Progenitor cell of endocrine pancreas (in vitro differentiated cells): ENCODE measurements at places on chromosomes 3 and 15. TPM values are rescaled to one million over a fixed set of nuclear protein-coding genes. Genes with fewer than 3 reads are reported as not detected.

SMAD6 gene
- total RNA-seq: 35.5 and 38.9 TPM in 2 replicates

THPO gene
- total RNA-seq: 6.2 and 7.1 TPM in 2 replicates

KCNH8 gene
- 9.8 and 10.0 TPM in 2 replicates for total RNA-seq

ACAD11 gene
- 14.2 and 14.8 TPM in 2 replicates for total RNA-seq

DGKG gene
- 0.17 and 0.44 TPM in 2 replicates for total RNA-seq

AMT gene
- 29.8 and 32.8 TPM in 2 replicates for total RNA-seq

GNAI2 gene
- total RNA-seq: 158 and 171 TPM in 2 replicates

ZBTB11 gene
- total RNA-seq: 17.8 and 18.8 TPM in 2 replicates

ERICH6 gene
- 0.49 TPM in 1 of 2 replicates, not detected in the other for total RNA-seq

HGD gene
- total RNA-seq: 11.9 and 27.8 TPM in 2 replicates

PLCB2 gene
- 2.5 and 2.8 TPM in 2 replicates for total RNA-seq

LDHAL6B gene
- not detected in 2 replicates for total RNA-seq

SAMD7 gene
- not detected in 2 replicates for total RNA-seq

SNTN gene
- total RNA-seq: 0.26 TPM in 1 of 2 replicates, not detected in the other

- no peak overlapping the region for H3K4me3 ChIP-seq
- H3K27ac ChIP-seq: peak overlapping the region; percentile 21
These were observed 193.3 kb upstream of the CTDSPL start for GRCh38 chr3:37668431-37668817.

- peaks cover under 1% of the 10 kb centered on the region for H3K4me1 ChIP-seq
- no peak overlapping the region for H3K4me3 ChIP-seq
- H3K27me3 ChIP-seq: no peaks in the 10 kb centered on the region
- no peak overlapping the region for H3K27ac ChIP-seq
- H3K36me3 ChIP-seq: no peaks in the 10 kb centered on the region
These were observed 6.8 kb downstream of the CHRM5 start for GRCh38 chr15:33975022-33975565.

GRCh38 chr3:138374573-138375134 lies 26.3 kb downstream of the MRAS start:
- H3K36me3 ChIP-seq: peaks cover 21% of the 10 kb centered on the region
- no peak overlapping the region for H3K4me3 ChIP-seq
- no peaks in the 10 kb centered on the region for H3K27me3 ChIP-seq
- no peak overlapping the region for H3K27ac ChIP-seq
- DNase-seq: no peak
- H3K4me1 ChIP-seq: no peaks in the 10 kb centered on the region

DNA sequence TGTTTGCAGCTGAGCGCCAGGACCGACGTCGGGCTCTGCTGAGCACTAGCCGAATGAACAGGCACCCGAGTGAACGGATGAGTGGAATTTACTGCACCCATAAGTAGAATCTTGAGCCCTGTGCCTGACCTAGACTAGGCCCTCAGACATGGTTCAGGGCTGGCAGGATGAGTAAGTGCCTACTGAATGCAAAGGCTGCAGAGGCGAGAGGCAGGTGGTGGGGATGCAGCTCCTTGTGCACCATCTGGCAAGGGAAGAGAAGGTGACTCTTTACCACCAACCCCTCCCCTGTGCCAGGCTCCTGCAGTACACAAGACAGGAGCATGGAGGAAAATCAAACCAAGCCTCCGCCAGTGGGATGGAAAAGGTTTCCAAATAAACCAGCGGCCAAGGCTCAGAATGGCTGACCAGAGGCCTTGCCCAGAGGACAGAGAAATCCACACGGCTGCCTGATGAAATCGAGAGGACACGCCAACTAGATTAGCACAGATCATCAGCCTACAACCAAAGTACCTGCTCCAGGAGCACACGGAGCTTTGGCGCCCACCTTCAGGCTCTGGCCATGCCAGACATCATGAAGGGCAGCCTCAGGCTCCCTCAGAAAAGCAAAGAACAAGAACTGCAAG lies 141.7 kb upstream of the IQSEC1 start:
- H3K4me1 ChIP-seq: no peaks in the 10 kb centered on the region
- no peaks in the 10 kb centered on the region for H3K36me3 ChIP-seq
- no peak for DNase-seq
- no peak overlapping the region for H3K27ac ChIP-seq
- H3K27me3 ChIP-seq: peaks cover 6% of the 10 kb centered on the region

DNA sequence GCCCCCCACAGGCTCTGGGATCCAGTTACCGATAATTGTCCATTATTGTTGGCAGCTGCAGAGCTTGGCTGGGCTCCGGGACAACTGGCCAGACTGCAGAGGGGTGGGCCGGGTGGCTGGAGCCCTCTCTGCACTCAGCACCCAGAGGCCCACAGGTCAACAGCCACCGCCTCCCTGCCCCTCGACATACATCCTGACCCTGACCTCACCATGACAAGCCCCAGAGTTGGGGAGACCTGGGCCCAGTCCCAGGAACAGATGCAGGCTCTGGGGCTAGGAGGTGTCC lies 22.4 kb downstream of the PTH1R start:
- H3K4me3 ChIP-seq: no peak overlapping the region
- H3K4me1 ChIP-seq: no peaks in the 10 kb centered on the region
- H3K27me3 ChIP-seq: peaks cover 17% of the 10 kb centered on the region
- no peaks in the 10 kb centered on the region for H3K36me3 ChIP-seq

- H3K36me3 ChIP-seq: no peaks in the 10 kb centered on the region
- peaks cover 3% of the 10 kb centered on the region for H3K27me3 ChIP-seq
- no peak overlapping the region for H3K4me3 ChIP-seq
- peak; percentile 34 for DNase-seq
- no peak overlapping the region for H3K27ac ChIP-seq
- H3K4me1 ChIP-seq: peaks cover 29% of the 10 kb centered on the region
These were observed 5.1 kb upstream of the SLC25A38 start for GRCh38 chr3:39378088-39378487.

- H3K27me3 ChIP-seq: peaks cover 3% of the 10 kb centered on the region
- no peak for DNase-seq
- H3K27ac ChIP-seq: no peak overlapping the region
- H3K4me1 ChIP-seq: peaks cover 8% of the 10 kb centered on the region
- H3K4me3 ChIP-seq: no peak overlapping the region
- H3K36me3 ChIP-seq: peaks cover 1% of the 10 kb centered on the region
These were observed 36.9 kb upstream of the ARPP21 start for GRCh38 chr3:35602395-35602936.

- no peak overlapping the region for H3K27ac ChIP-seq
- peaks cover 3% of the 10 kb centered on the region for H3K4me1 ChIP-seq
- DNase-seq: no peak
- H3K36me3 ChIP-seq: peaks cover 15% of the 10 kb centered on the region
These were observed 18.7 kb downstream of the ZNF148 start for GRCh38 chr3:125356140-125357026.

DNA sequence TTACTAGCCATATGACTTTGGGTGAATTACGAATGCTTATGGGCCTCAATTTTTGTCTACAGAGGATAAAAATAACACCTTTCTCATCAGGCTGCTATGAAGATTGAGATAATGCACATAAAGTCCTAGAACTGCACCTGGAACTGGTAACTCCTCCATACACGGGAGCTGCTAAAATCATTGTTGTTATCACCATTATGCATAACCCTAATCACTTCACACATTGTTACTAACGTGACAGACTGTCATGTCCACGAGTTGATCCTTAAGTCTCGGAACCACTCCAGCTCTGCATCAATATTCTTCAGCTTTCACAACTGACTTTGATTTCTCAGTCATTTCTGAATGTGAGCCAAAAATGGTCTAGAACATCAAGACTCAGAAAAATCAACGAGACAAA lies 64.1 kb downstream of the RFTN1 start:
- no peak for DNase-seq
- H3K36me3 ChIP-seq: no peaks in the 10 kb centered on the region
- peaks cover 3% of the 10 kb centered on the region for H3K4me1 ChIP-seq
- peaks cover 13% of the 10 kb centered on the region for H3K27me3 ChIP-seq

DNA sequence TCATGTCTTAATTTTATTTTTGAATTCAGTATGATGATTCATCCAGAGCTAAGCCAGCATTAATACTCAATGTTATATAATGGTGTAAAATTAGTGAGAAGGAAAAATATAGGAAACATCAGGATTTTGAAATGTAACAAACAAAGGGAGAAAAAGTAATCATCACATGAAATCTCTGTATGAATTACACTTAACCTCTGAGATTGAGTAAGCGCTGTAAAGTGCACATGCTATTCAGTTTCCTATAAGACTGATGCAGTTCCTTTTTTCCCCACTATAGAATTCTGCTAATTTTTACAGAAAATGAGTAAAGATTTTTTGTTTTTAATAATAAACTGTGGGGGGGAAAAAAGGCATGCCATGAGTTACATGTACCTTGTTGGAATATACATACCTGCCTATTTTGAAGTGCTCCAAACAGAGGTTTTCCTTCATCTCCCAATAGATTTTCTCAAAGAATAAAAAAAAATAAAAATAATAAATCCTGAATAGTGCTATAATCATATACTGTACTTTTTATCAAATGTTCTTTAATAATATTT lies 64.0 kb upstream of the TTBK2 start:
- no peaks in the 10 kb centered on the region for H3K27me3 ChIP-seq
- no peak overlapping the region for H3K27ac ChIP-seq
- H3K4me1 ChIP-seq: no peaks in the 10 kb centered on the region
- H3K36me3 ChIP-seq: peaks cover 13% of the 10 kb centered on the region
- no peak overlapping the region for H3K4me3 ChIP-seq
- no peak for DNase-seq

GRCh38 chr3:68306571-68306970 lies 625.8 kb downstream of the TAFA4 start:
- no peaks in the 10 kb centered on the region for H3K4me1 ChIP-seq
- H3K27ac ChIP-seq: no peak overlapping the region
- H3K4me3 ChIP-seq: no peak overlapping the region
- no peaks in the 10 kb centered on the region for H3K27me3 ChIP-seq
- DNase-seq: peak; percentile 56

DNA sequence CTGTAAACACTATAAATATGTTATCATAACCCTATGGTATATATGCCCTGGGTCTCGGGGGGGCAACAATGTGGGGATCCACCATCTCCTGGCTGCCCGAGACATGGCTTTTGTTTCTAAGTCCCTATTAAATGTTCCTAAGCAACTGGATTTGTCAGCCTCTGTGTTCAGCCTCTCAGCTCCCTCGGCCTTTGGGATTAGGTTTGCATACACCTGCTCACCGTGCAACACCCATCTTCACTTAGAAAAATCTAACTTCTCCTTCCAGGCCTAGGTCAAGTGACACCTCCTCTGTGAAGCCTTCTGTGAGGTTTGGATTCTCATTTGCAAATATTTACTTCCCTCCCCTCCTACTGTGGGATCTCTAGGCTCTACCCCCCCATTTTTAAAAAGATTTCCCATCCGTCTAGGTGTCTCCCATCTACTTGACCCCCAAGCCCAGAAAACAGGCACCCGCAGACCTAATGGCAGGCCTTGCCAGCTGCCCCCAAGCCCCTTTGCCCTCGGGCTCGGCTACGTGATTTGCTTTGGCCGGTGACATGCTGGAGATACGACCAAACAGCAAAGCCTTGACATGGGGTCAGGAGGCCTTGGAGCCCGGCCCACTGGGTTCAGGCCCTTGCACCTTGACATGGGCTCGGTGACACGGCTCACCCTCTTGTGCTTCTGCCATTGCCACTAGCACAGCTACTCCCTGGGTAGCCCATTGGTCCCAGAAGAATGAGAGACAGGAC lies 66.0 kb upstream of the BLM start:
- H3K4me3 ChIP-seq: no peak overlapping the region
- DNase-seq: no peak
- H3K27me3 ChIP-seq: peaks cover 3% of the 10 kb centered on the region
- no peak overlapping the region for H3K27ac ChIP-seq

DNA sequence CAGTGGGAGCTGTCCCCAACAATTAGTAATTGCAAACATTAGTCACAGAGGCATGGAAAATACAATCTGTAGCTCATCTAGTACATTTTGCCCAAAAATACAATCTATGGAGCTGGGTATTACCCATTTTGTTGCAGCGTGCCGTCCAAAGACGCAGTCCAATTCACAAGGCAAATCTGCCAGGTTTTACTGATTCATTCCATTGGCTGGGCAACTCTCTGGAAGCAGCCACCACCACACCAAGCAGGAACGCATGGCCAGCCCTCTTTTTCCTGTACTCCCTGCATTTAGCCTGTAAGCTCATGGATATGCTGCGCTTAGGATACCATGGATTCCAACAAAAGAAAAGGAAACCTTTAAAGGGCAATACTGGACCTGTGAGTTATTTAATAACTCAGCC lies 60.5 kb upstream of the ARRDC4 start:
- DNase-seq: no peak
- peaks cover 2% of the 10 kb centered on the region for H3K4me1 ChIP-seq
- peaks cover 32% of the 10 kb centered on the region for H3K27me3 ChIP-seq

DNA sequence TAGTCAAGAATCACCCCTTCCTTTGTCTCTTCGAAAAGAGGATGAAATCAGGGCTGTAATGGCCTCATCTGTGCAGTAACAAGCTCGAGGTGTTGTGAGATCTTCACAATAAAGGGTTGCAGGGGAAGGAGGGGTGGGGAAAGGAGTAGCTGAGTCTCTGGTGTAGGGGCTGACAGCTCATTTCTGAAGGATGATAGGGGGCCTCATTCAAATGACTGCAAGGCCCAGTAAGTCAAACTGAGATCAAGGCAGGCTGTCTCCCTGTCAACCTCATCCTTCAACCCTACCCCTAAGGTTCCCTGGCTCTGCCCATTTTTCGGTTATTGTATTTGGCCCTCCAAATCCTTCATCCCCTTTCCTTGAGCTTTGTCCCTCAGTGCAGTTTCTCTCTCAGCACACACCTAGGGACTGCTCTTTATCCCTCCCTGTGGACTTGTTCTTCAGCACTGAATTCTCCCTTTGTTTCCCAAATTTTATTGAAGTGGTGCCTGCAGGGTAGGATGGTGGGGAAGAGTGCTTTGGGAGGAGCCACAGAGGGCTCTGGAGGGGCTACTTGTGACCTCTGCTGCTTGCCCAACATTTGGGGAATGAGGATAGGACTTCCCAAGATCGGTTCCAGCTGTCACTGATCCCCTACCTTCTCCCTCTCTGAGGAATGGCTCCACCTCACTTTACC lies 38.1 kb downstream of the ZNF589 start:
- H3K4me3 ChIP-seq: no peak overlapping the region
- no peak overlapping the region for H3K27ac ChIP-seq
- no peaks in the 10 kb centered on the region for H3K36me3 ChIP-seq
- no peak for DNase-seq
- peaks cover 19% of the 10 kb centered on the region for H3K4me1 ChIP-seq
- no peaks in the 10 kb centered on the region for H3K27me3 ChIP-seq

DNA sequence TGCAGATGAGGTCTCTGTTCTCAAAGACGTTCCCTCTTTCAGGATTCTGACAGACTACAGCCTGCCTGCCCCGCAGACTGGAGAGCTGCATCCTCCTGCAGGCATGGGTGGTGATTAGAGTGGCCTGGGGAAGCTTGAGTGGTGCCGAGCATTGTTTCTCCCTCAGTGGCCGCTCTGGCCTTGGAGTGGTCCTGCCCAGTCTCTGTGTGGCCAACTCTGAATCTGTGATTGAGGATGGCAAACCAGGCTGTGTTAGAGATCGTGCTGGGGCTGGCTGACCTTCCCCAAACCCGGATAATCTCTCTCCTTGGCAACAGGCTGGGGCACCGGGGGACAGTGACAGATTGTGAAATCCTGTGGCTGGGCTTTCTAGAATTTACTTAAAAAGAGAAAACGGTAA lies 11.0 kb upstream of the ADCY5 start:
- no peak for DNase-seq
- no peak overlapping the region for H3K27ac ChIP-seq
- H3K27me3 ChIP-seq: peaks cover 16% of the 10 kb centered on the region
